ENCODE measurements at places on chromosomes 16 and 17.
A peak's percentile ranks its signal among the peaks of the same experiment; 100 is the strongest.

DNA sequence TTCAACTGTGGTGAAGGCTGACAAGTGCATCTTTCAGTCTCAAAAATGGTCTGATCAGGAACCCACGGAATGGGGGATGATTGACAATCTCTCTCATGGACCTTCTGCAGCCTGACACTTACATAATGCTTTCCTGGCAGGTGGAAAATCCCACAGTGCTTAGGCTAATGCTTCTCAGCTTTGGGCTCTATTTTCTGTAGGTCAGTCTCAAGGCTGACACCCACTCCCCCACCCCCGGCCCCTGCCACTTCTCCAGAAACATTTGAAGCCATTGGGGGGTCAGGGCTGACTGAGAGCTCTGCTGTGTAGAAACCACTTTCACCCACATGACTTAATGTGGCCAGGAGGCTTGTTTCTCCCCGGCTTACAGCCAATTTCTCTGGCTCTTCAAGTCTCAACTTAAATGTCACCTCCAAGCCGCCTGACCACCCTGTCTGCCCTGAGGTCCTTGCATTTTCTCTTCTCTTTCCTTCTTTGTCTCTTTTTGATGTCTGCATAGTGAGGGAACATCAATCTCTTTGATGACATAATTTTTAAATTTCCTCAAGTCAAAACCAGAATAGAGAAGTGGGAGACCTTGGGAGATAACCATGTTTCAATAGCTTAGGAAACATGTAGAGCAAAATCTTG, 16.7 kb upstream of the IRF8 start:
- no peak for DNase-seq

DNA sequence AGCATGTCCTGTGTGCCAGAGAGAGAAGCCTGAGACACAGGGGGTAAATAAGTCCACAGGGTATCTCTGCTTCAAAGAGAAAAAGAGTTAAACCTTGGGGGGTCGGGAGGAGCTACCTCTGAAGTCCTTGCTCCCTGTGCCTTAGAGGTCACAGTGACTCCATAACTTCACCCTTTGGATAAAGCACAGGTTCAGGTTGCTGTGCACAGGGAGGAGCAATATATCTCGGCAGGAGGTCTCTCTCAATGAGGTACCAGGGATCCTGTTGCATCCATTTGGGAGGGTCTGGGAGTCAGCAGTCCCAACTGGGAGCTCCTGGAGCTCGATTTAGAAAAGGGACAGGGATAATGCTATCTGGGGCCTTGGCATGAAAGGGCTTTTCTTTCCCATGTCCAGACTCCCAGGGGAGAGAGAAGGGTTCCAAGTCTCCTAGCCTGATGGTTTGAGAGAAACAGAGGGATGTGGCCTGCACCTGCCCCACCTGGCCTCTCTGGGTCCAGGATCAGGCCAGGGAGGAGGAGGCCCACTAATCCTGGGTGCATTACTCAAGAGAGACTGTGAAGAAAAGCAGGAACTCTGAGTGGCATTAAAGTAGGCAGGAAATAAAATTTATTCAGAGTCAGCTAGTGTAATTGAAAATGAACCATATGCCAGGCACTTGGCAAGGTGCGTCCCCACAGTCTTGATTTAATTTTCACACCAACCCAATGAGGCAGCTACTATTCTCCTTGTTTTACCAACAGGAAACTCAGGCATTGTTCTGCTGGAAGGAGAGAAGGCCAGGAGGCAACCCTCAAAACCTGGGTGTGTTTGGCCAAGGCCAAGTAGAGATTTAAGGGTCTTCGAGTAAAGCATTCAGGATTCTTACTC, 40.7 kb downstream of the CUEDC1 start:
- DNase-seq, result no peak

GRCh38 chr16:81803332-81803731, 24.2 kb downstream of the PLCG2 start:
- no peak for DNase-seq

GRCh38 chr17:27550974-27551505, 79.9 kb upstream of the LGALS9 start:
- peak; percentile 57 for DNase-seq

- no peak for DNase-seq
Observed at GRCh38 chr17:78294776-78295175, 63.3 kb downstream of the TMEM235 start.

- no peak for DNase-seq
Observed at GRCh38 chr17:66098040-66098439, 93.9 kb downstream of the CEP112 start.

- DNase-seq, result peak; percentile 31
Observed at GRCh38 chr17:1455291-1455796, 688 bp downstream of the CRK start.

DNA sequence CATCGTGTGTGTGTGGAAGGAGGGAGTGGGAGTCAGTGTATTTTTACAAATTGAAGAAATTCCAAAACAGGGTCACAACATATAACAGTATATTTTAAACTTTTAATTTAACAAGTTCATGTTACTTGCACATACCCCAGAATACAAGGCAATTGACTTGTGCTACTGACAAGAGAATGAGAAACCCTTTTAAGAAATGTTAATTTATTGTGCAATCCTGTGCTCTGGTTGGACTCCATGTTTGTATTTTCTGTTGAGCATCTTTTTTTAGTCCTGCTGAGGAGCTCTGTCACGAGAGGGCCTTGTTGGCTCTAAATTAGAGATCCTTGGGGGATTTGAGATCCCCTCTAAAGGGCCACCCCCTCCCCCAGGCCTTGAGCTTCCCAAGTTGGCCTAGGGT, 1.1 kb upstream of the EMP2 start:
- DNase-seq, result no peak

DNA sequence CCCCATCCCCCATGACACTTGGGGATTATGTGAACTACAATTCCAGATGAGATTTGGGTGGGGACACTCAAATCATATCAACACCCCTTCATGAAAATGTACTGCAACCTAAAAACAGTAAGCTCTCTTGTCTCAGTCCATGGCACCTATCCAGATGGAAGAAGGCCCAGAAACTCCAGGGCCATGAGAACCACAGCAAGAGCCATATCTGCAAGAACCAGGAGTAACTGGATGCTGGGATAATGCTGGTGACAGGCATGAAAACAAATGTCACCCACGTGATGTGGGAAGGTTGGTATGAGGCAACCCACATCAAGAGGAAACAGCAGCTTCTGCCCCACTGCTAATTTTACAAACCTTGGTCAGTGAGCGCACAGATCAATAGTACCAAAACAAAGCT, 400.1 kb upstream of the ERCC4 start:
- no peak for DNase-seq

DNA sequence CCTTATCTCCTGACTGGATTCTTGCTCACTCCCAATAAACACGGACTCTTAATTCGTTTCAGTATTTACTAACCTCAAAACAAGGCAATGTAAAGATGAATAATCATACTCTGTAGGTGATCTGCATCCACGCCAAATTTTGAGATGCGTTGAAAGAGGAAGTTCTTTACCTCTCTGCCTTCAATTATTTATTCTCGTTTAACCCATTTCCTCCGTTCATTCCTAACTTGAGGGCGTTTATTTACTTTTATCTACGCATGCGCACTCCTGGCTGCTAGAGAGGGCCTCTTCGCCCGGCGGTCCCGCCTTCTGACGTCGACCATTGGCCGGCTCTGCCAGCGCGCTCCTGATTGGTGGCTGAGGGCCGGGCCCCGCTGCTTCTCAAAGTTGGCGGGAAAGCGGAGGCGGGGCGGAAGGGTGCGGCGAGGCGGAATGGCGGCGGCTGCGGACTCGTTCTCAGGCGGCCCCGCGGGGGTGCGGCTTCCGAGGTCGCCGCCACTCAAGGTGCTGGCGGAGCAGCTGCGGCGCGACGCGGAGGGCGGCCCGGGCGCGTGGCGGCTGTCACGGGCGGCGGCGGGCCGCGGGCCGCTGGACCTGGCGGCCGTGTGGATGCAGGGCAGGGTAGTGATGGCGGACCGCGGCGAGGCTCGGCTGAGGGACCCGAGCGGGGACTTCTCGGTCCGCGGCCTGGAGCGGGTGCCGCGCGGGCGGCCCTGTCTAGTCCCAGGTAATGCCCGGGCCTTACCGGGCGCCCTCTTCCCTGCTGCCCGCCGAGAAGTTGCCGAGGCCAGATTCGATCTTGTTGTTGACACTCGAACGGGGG, at the start of gene RMI2:
Gene RMI2, plus strand, starts transcription at position 420 of the 823 bp plus-strand sequence. Its CDS starts 13 bp downstream, at position 433.
- DNase-seq, result peak; percentile 97

- DNase-seq, result no peak
Observed at GRCh38 chr16:78727536-78727935, 628.1 kb downstream of the WWOX start.

- DNase-seq, result no peak
Observed at GRCh38 chr16:81629034-81629802, 149.9 kb upstream of the PLCG2 start.
